ENCODE measurements at places on chromosomes 2 and 18.

- DNase-seq = no peak
Observed at GRCh38 chr2:146721486-146721885, 1123.3 kb upstream of the ACVR2A start.

GRCh38 chr2:176466918-176467452, 197.7 kb downstream of the MTX2 start:
- DNase-seq = no peak

GRCh38 chr18:26696786-26697185, 148.4 kb upstream of the KCTD1 start:
- no peak for DNase-seq

DNA sequence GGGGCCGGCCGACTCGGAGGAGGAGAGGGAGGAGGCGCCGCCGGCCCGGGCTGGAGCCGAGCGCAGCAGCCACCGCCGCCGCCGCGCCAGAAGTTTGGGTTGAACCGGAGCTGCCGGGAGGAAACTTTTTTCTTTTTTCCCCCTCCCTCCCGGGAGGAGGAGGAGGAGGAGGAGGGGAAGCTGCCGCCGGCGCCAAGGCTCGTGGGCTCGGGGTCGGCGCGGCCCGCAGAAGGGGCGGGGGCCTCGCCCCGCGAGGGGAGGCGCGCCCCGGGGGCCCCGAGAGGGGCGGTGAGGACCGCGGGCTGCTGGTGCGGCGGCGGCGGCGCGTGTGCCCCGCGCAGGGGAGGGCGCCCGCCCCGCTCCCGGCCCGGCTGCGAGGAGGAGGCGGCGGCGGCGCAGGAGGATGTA, 316 bp downstream of the CRIM1 start:
- no peak for DNase-seq

- DNase-seq = no peak
Observed at GRCh38 chr2:232998666-232998985, 14.4 kb downstream of the NGEF start.

GRCh38 chr2:133411857-133412256, 156.4 kb downstream of the NCKAP5 start:
- no peak for DNase-seq

DNA sequence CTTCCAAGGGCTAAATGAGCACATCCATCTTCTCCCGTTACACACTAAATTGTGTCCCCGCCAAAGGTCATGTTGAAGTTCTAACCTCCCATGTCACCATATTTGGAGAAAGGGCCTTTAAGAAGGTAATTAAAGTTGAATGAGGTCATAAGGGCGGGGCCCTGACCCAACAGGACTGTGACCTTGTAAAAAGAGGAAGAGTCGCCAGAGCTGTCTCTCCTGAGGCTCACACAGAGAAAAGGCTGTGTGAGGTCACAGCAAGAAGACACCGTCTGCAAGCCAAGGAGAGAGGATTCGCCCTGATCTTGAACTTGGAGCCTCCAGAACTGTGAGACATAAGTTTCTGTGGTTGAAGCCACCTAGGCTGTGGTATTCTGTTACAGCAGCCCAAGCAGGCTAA, 24.1 kb downstream of the TRABD2A start:
- DNase-seq = no peak

GRCh38 chr2:200828104-200828503, 16.4 kb downstream of the BZW1 start:
- DNase-seq = no peak

- DNase-seq = no peak
Observed at GRCh38 chr18:25409971-25410370, 58.0 kb upstream of the ZNF521 start.

- no peak for DNase-seq
Observed at GRCh38 chr18:42929181-42929580, 186.3 kb downstream of the RIT2 start.

- no peak for DNase-seq
Observed at GRCh38 chr2:70552501-70553333, 909 bp downstream of the TGFA start.

- DNase-seq = no peak
Observed at GRCh38 chr2:61266632-61267505, 104.9 kb downstream of the C2orf74 start.

DNA sequence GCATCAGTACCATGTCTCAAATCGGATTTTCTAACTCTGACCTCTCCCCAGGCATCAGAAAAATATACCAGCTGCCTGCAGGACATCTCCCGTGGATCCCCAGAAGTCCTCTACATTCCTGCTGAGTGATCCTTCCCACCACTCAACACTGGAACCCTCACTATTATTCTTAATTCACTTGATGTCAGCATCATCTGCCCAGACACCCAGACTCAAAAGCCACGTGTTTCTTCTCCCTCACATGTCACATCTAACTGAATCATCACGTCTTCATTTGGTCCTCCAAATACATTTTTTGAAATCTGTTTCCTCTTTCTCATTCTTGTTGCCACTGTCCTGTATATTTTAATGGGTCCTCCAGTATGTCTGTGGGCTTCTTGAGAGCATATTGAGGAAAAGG, 218.6 kb downstream of the HRH4 start:
- no peak for DNase-seq

DNA sequence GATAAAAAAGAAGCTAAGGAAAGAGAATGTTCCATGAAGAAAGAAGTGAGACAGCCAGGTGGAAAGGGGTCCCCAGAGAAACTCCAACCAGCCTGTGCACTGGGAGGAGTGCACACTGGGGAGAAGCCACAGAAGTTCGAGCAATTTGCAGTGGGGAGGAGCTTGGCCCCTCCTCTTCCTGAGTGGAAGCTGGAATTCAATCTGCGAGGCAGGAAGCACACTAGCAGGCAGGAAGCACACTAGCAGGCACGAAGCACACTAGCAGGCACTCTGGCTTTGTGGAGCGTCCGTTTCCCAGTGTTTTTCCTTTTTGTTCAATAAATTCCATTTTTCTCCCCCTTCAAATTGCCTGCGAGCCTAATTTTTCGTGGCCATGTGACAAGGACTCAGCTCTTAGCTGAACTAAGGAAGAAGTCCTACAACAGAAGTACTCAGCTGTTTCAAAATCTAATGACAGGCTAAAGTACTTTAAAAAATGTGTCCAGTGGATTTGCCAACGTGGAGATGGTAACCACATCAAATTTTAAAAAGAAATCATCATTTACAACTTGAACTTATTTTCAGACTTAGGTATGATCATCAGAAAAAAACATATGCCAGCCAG, 21.4 kb upstream of the SPIRE1 start:
- no peak for DNase-seq

GRCh38 chr2:186348200-186348599, 137.9 kb upstream of the ZC3H15 start:
- no peak for DNase-seq

DNA sequence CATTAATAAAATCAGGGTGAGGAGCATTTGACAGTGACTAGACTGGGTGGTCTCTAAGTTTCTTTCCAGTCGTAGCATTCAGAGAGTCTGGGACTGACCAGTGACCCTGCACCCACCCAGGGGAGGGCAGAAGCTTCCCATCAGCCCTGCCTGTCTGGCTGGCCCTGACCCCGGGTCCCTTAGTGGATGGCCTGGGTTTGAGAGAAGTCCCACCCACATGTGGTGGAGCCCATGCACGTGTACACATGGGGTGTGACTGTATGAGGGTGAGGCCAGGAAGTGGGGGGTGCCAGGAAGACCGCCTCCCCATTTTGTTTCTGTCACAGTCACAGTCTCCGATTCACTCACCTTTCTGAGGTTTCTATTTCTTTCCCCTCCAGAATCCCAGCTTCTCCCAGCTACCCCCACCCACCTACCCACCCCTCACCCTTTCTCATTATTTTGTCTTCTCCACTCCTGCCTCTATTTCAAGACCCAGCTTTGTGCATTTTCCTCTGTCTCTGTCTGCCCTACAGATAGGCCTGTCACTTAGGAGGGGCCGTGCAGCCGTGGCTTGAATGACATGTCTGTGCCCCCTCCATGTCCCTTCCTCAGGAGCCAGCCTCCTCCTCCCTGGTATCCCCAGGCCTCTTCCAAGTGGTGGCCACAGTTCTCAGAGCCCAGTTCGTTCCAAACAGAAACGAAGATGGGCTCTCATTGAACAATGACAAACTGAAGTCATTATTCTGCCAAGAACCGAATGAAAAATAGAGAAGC, 13.6 kb downstream of the CIB4 start:
- no peak for DNase-seq

GRCh38 chr2:3692375-3692774, 11.0 kb upstream of the DCDC2C start:
- no peak for DNase-seq

DNA sequence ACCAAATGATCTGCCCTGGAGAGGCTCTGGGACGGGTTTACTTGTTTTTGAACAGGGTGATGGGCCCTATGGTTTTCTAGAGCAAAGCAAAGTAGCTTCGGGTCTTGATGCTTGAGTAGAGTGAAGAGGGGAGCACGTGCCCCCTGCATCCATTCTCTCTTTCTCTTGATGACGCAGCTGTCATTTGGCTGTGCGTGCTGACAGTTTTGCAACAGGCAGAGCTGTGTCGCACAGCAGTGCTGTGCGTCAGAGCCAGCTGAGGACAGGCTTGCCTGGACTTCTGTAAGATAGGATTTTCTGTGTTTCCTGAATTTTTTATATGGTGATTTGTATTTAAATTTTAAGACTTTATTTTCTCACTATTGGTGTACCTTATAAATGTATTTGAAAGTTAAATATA, 11.9 kb downstream of the ACKR3 start:
- no peak for DNase-seq

DNA sequence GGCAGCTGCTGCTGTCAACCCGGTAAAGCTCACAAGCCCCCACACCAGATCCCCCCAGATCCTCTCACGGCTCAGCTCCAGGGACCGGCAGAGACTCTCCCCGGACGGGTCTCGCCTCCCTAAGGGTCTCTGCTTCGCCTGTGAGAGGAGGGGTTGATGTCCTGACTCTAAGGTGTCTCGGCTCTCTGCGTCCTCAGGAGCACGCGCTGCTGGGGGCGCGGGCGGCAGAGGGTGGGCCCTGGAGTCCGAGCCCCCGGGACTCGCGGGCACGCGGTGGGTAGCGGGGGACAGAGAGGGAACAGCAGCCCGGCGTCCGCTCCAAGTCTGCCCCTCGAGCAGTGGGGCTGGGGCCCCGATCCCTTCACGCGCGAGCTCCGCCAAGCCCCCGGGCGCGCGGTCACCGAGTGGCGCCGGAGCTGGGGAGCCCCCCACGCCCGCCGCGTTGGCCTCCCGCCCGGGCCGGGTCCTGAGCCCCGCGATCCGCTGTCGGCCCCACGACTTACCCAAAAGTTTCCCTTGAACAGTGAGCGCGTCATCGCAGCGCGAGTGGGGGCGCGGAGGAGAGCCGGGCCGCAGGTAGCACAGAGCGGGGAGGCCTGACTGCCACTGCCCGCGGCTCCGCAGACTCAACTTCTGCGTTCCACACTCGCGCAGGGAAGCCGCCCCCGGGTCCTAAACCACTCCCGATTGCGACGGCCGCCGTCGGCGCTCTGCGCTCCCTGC, at the start of gene PSTPIP2:
Gene PSTPIP2 (minus strand): TSS at position 608 of the 723 bp plus-strand sequence. CDS start 72 bp downstream, at position 536.
- DNase-seq = peak; percentile 44

DNA sequence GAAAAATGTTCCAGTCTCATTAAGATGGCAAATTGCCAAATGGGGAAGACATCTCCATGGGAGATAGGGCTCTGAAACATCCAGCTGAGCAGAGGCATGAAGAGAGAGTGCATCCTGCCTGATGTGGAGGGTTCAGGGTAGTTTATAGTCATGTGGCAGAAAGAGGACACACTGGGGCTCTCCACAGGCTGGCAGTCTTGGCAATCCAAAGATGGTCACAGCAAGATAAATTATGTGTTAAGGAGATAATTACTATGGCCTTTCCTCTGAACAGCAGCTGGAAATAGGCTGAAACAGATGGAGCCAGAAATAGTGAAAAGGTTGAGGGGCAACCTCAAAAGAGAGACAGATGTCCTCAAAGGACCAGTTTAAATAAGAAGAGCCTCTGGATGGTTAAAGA, 97.2 kb downstream of the DCC start:
- no peak for DNase-seq

DNA sequence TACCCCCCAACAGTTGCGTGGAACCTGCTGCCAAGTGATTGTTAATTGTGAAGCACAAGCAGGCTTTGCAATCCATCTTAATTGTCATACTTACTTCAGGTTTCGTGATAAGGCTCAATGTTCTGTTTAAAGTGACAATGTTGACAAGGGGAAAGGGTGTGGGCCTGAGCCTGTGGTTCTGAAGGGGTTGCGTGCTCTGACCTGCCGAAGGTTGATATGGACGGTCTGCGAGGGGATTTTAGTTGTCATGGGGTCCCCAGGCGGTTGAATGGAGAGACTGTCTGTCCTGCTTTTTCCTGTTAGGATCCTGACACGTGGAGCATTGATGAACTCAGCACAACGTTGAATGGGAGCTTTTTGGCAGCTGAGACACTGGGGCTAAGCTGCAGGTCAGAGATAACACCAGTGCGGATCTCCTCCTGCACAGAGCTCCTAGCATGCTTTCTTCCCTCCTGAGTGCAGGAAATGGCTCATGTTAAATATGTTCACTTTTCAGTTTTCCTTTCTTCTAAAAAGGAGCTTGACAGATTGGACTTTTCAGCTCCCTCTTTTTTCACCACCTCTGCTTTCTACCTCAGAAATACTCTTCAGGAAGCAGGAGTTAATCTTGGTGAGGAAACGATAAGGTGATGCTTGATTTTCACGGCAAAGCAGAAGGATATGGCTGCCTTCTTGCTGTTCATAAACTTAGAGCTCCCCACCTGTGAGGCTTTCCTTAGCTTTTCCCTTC, 62.9 kb upstream of the ZEB2 start:
- DNase-seq = no peak

DNA sequence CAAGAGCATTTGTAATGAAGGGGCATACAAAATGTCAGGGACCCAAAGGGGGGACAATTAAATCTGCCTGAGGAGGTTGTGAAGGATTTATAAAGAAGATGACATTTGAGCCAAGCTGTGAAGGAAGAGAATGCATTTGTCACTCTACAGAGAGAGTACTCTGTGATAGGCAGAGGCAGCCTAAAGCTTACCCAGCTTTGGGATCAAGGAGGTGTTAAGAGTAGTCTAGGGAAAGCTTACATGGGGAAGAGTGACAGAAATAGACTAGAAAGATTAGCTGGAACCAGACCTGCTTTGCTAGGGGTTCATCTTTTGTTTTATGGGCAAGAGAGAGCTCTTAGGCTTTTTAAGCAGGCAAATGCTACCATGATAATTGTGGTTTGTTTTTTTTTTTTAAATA, 169.1 kb upstream of the CYP26B1 start:
- no peak for DNase-seq

DNA sequence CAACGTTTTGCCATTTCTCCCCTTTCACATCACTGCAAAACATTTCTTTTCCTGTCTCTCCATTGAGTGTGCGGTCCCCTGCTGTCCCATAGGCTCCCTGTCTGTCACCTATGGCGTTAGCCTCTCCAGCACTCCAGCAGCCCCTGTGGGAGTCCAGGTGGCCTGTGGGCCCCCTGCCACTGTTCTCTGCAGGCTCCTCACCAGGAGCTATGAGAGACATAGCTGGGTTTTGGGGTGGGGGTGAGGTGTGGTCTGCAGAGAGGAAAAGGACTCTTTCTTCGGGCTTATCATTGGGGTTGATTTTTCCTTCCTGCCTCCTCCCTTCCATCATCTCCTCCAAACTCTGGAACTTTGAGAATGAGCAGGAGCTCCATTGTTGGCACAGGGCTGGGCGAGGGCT, 36.1 kb upstream of the IGFBP5 start:
- DNase-seq = no peak

Measured in activated T-helper 1 cell treated with anti-CD3 and anti-CD28 coated beads, Interleukin-2, amount 50 U/mL, for 16 hours (primary cell).